ENCODE measurements at places on chromosomes 7 and 10.

- DNase-seq = peak; percentile 15
Observed at GRCh38 chr7:17844514-17845196, 95.6 kb downstream of the SNX13 start.

DNA sequence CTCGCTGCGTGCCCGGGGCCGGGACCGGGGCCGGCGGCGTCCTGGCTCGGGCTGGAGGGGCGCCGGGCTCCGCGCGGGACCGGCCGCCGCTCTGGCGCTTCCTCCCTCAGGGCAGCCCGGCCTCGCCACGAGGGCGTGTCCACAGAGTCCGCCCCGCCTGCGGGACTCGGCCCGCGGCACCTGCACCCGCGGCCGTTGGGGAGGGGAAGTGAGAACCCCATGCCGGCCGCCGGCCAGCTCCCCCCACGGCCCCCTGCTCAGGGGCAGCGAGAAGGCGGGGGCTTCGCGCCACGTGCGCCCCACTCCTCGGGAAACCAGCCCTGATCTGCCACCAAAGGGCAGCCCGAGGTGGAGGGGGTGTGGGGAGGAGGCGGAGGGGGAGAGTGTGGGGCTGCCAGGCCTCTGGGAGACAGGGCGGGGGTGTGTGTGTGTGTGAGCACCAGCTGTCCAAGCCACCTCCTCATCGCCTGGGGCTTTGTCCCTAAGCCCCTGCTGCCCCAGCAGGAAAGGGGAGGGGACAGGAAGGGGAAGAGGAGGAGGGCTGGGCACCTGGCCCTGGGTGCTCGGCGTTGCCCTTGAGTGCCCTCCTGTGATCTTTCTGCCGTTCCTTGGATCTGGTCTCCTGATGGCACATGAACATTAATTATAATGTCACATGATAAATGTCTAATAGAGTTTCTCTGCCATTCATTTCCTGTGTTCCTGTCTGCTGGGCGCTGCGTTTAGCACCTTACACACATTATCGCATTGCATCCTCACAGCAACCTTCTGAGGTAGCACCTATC is at the start of gene PIK3AP1:
Gene PIK3AP1 (minus strand): TSS at position 93 of the 785 bp plus-strand sequence. CDS start 120 bp downstream, outside the sequence.
- no peak for DNase-seq

GRCh38 chr7:68963552-68963951 is 634.7 kb upstream of the AUTS2 start:
- DNase-seq = peak; percentile 99

- no peak for DNase-seq
Observed at GRCh38 chr10:127561647-127562046, 12.5 kb downstream of the NPS start.

GRCh38 chr10:45353186-45353585 is 20.8 kb upstream of the ALOX5 start:
- no peak for DNase-seq

- peak; percentile 6 for DNase-seq
Observed at GRCh38 chr10:127123626-127124025, 72.8 kb downstream of the INSYN2A start.

GRCh38 chr7:65503434-65504152 is 129.9 kb downstream of the ZNF92 start:
- DNase-seq = no peak

- no peak for DNase-seq
Observed at GRCh38 chr10:11927746-11928145, 104.6 kb downstream of the PROSER2 start.

- no peak for DNase-seq
Observed at GRCh38 chr10:12013926-12014325, 28.7 kb downstream of the UPF2 start.

GRCh38 chr10:104612571-104613205 is 28.4 kb upstream of the SORCS3 start:
- DNase-seq = no peak

GRCh38 chr7:141975806-141976523 is 2.4 kb upstream of the TAS2R38 start:
- DNase-seq = peak; percentile 7

DNA sequence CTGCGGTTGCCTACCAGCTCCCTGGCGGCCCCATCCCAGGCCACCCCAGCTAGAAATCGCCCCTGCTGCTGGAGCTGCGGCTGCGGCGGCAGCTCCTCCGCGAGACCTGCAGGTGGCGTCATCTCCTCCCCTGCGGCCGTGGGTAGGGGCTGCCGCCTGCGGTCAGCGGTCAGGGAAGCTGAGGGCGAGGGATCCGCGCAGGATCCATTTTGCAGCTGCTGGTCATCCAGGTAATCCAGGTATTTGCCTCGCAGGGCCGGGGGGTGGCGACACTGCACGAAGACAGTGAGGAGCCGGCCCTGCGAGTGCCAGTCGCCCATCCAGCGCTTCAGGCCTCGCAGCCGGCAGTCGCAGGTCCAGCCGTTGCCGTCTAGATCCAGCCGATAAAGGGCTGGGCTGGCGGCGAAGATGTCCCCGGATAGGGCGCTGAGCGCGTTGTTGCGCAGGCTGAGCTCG is 1.5 kb downstream of the TRIL start:
- DNase-seq = peak; percentile 56

- DNase-seq = no peak
Observed at GRCh38 chr7:99258501-99258900, 14.1 kb upstream of the MYH16 start.

DNA sequence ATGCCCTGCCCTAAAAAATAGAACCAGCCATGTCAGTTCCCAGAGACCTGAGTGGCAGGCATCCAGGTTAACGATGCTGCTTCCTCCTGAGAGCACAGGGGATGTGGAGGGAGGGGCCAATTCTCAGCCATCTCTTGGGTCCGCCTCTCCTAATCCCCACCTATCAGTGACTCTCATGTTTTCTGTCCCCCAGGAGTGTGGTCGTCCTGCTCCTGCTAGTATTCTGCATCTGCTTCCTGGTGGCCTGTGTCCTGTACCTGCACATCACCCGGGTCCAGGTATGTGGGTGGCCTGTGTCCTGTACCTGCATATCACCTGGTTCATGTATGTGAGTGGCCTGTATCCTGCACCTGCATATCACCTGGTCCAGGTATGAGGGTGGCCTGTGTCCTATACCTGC is 105.3 kb downstream of the ADCY1 start:
- DNase-seq = no peak

GRCh38 chr10:34295142-34295548 is 520.0 kb downstream of the PARD3 start:
- peak; percentile 94 for DNase-seq

DNA sequence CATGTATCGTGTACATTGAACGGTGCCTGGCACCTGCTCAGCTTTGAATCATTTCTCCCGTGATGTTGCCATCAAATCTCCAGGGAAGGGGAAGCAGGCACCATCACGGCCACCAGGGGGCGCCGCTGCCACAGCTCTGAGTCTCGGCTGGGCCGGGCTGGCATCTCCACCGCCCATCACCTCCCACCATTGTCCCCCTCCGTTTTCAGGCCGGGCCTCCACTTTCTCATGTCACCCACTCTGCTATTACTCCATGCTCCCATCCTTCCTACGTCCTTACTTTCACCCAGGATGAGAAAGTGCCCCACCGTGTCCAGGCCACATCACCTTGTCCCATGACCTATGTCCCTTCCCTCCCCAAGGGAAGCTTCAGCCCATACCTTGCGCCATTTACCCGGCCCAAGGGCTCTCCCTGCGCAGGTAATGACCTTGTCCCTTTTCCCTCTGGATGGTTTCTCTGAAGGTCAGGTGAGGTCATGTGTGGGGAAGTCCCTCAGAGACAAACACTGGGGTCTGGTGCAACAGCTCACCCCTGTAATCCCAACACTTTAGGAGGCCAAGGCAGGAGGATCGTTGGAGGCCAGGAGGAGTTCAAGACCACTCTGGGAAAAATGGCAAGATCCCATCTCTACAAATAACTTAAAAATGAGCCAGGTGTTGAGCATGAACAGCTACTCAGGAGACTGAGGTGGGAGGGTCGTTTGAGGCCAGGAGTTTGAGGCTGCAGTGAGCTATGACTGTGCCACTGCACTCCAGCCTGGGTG is 31.8 kb upstream of the OCM2 start:
- peak; percentile 38 for DNase-seq

DNA sequence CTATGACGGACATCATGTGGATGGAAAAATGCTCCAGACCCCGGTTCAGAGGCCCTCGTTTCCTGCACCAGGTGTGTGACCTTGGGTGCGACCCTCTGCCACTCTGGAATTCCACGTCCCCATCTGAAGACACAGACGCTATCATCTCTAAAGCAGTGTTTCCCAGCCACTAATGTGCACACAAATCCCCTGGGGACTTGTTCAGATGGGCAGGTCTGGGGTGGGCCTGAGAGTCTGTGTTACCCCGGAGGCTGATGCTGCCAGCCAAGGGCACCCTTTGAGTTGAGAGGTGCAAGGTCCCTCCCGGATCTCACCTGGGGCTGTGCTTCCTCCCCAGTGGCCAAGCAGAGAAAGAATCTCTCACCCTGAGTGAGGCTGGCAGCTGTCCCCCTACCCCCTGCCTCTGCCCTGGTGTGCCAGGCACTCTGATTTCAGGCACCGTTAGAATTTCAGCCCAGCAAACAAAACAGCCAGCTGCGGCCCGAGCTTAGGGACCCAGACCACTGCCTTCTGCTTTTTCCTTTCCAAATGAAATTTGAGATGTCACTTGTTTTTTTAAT is 90.0 kb downstream of the SLIT1 start:
- no peak for DNase-seq

GRCh38 chr7:48466713-48467112 is 295.5 kb downstream of the ABCA13 start:
- DNase-seq = no peak

DNA sequence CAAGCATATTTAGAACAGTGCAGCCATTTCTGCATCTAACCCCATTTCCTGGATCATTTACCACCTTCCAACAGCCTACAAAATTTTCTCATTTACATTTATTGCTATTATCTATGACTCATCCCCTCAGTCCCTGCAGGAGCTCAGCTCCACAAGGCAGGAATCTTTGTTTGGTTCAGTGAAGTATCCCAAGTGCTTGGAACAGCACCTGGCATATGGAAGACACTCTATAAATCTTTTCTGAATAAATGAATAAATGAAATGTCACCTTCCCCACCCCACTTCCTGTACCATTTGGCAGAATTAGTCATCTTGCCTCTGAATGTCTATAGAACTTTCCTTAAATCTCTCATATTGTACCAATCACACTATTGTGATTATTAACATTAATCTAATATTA is 110.7 kb downstream of the HIP1 start:
- DNase-seq = no peak

DNA sequence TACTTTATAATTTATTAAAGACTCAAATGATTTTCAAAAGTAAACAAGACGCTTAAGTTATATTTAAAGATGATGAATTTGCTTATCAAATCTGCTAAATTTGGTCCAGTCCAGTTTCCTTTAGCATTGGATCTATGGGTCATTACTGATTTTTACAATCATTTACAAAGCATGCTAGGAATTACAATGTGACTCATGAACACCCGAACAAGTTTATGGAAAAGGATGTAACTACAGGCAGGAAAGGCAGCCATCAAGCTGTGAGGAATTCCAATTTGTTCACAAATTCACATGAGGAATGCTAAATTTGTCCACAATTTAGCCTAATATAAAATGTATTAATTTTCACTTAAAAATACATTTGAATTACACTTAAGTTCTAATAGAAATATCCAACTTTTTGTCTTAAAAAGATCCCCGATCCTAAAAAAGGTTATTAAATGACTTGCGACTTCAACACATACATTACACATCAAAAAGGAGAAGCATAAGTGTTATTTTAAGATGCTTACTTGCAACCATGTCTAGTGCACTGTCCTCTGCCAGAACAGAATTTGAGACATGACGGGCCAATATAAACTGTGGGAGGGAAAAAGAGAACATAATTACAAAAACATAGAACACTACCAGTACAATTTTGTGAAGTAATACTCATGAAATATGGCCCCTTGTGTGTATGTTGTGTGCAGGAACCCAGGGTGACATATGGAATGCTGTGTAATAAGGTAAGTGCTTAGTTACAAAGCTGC is 194.2 kb upstream of the SLC26A5 start:
- peak; percentile 83 for DNase-seq

DNA sequence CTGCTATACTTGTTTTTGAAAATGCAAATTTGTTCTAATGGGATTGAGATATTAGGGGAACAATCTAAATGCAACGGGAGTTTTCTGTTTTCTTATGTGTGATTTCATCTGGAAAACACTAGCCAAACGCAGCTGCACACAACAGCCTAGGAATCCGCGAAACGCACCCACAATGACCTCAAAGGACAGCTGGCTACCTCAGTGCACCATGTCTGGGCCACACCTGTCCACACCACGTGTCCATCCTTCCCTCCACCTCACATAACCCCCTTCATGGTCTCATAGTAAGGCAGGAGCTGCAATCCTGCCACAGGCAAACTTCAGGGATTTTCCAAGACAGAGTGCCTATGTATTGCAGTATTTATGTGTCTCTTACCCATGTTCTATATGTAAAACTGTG is 382.5 kb upstream of the PRKCQ start:
- no peak for DNase-seq

GRCh38 chr10:36491926-36492325 is 633.5 kb upstream of the ANKRD30A start:
- DNase-seq = no peak

DNA sequence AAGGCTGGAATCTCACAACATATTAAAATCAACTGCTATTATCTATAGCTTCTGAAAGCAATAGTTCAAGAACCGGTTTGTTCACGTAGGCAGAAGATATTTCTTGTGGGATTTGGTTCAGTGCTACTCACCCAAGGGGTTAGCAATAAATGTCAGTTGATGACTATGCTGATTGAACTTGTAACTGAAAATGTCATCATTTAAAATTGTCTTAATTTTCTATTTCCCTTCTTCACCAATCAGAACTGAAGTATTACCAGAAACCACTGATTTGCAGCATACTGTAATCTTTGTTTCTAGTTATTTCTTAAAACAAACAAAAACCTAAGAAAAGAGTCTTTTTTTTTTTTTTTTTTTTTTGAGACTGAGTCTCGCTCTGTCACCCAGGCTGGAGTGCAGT is 46.1 kb downstream of the CPEB3 start:
- DNase-seq = no peak

DNA sequence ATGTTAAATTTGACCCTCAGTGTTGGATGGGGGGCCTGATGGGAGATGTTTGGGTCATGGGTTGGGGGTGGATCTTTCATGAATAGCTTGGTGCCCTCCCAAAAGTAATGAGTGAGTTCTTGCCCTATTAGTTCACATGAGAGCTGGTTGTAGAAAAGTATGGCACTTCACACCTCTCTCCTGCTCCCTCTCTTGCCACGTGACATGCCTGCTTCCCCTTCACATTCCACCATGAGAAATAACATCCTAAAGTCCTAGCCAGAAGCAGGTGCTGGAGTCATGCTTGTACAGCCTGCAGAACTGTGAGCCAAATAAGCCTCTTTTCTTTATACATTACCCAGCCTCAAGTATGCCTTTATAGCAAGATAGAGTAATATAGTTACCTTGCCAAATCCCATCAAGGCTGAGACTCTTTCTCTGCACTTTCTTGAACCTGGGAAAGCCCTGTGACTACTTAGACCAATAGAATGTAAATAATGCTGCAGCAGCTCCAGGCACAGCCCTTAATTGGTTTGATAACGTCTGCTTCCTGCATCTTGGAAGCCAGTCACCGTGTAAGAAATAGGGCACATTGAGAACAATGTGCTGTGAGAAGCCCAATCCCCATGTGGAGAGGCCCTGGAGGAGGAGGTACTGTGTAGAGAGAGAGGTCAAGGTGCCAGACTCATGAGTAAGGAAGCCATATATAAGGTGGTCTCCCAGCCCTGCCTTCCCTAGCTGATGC is 88.0 kb upstream of the NAMPT start:
- no peak for DNase-seq
